ENCODE measurements at places on chromosomes 12 and 14. TPM values are rescaled to one million over a fixed set of nuclear protein-coding genes. Genes with fewer than 3 reads are reported as not detected.
A peak's percentile ranks its signal among the peaks of the same experiment; 100 is the strongest.

DNA sequence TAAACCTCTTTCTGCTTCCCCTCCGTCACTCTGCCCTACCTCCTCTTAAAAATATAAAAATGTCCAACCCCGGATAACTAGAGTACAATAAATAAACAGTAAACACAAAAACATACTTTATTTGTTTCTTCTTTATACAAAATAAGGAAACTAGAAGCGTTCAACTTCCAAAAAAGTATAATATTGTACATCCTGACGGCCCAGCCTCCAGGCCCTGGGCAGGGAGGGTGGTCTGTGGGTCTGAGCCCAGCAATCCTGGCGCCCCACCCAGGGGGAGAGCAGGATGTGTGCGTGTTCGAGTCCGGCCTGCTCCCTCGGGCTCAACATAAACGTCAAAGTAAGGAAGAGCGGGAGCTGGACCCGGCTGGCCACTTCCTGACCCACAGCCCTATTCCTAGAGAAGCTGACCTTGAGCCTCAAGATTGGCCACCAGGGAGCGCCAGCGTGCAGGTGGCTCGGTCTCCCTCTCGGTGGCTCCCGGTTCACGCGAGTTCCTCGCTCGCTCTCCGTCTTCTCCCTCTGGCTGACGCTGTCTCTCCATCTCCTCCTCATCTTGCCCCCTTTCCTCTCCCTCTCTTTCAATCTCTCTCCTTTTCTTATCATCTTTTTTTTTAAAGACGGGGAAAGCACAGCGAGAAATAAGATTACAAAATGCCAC lies 9.4 kb downstream of the LHX5 start:
- DNase-seq, result peak; percentile 83
- H3K27ac ChIP-seq, result no peak overlapping the region
- H3K27me3 ChIP-seq, result peaks cover 21% of the 10 kb centered on the region
- H3K4me1 ChIP-seq, result peaks cover 22% of the 10 kb centered on the region

GRCh38 chr12:84506282-84506681 lies 406.3 kb downstream of the SLC6A15 start:
- no peaks in the 10 kb centered on the region for H3K36me3 ChIP-seq
- H3K27ac ChIP-seq, result no peak overlapping the region
- no peaks in the 10 kb centered on the region for H3K27me3 ChIP-seq
- no peak for DNase-seq
- H3K4me1 ChIP-seq, result no peaks in the 10 kb centered on the region

DNA sequence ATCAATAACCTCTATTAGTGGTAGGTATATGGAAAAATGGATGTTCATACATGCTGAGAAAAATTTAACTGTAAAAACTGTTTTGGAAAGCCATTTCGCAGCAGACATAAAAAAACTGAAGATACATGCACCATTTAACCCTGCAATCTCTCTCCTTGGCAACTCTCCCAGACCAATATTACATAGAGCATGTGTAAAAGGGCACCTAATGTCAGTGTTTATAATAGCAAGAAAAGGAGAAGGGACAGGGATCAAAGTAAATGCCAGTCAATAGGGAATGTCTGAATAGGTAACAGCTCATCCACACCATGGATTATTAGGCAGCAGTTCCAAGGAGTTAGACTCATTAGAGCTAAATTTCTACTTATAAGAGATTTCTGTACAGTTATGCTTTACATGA lies 77.2 kb downstream of the BTG1 start:
- H3K27ac ChIP-seq, result no peak overlapping the region
- no peak overlapping the region for H3K4me3 ChIP-seq
- H3K36me3 ChIP-seq, result no peaks in the 10 kb centered on the region
- H3K4me1 ChIP-seq, result peaks cover 44% of the 10 kb centered on the region

GRCh38 chr14:87073880-87074570 lies 919.0 kb downstream of the GALC start:
- no peaks in the 10 kb centered on the region for H3K36me3 ChIP-seq
- H3K27me3 ChIP-seq, result no peaks in the 10 kb centered on the region
- H3K4me3 ChIP-seq, result no peak overlapping the region
- H3K27ac ChIP-seq, result no peak overlapping the region

DNA sequence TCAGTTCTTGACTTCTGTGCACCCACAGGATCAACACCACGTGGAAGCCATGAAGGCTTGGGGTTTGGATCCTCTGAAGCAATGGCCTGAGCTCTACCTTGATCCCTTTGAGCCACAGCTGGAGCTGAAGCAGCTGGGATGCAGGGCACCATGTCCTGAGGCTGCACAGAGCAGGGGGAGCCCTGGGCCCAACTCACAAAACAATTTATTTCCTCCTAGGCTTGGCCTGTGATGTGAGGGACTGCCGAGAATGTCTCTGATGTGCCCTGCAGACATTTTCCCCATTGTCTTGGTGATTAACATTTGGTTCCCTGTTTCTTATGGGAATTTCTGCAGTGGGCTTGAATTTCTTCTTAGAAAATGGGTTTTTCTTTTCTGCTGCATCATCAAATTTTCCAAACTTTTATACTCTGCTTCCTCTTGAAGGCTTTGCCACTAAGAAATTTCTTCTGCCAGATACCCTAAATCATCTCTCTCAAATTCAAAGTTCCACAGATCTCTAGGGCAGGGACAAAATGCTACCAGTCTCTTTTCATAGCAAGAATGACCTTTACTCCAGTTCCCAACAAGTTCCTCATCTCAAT lies 288.2 kb downstream of the CCDC59 start:
- no peak overlapping the region for H3K27ac ChIP-seq
- no peaks in the 10 kb centered on the region for H3K27me3 ChIP-seq
- H3K36me3 ChIP-seq, result no peaks in the 10 kb centered on the region

GRCh38 chr14:53470351-53471043 lies 317.4 kb upstream of the DDHD1 start:
- no peaks in the 10 kb centered on the region for H3K4me1 ChIP-seq
- H3K36me3 ChIP-seq, result no peaks in the 10 kb centered on the region
- H3K27me3 ChIP-seq, result no peaks in the 10 kb centered on the region
- no peak overlapping the region for H3K27ac ChIP-seq

DNA sequence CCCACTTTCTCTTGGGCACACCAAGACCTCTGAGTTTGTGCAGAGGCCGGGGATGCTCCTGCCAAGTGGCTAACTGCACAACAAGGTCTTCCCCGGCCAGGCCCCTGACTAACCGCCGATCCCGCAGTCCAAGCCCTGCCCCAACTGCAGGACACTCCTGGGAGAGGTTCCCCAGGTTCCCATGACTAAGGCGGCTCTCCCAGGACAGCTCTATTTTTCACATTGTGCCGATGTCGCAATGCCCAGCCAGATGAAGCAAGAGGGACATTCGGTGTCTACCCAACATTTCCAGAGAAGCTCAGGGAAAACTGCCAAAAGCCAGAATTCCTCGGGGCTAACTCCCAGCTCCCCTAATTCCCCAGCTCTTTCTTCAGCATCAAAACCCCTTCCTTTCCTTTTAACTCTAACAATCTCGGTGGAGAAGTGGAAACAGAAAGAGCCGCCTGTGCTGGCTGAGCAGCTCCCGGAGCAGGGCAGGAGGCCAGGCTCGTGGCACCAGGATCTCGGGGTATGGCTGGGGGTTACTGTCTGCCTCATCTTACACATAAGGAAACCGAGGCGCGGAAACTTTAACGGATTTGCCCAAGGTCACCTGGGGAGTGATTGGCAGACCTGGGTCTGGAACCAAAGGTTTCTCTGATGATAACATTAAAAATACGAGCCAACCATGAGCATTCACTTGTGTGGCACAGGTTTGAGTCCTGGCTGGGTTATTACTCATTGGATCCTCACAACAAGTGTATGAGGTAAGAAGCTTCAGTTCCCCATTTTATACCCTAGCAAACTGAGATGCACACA lies 318.2 kb downstream of the BCL11B start:
- no peak overlapping the region for H3K27ac ChIP-seq
- DNase-seq, result peak; percentile 38
- no peak overlapping the region for H3K4me3 ChIP-seq

DNA sequence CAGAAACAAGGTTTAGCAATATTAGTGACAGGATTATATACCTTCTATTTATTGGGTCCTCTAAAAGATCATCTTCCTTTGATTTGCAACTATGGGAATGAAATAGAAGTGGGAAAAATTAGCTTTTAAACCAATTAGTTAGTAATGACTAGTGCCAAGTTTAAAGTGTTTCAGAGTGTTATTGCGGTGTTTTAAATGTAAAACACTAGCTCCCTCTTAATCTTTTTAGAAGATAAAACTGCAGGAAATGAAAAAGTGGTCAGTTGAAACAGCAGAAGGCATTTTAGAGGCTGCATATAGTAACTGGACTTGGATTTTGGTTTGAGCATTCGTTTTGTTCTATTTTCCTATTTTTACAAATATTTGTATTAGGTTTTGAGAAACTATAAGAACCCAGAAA lies 286.2 kb downstream of the RAD51B start:
- H3K27me3 ChIP-seq, result no peaks in the 10 kb centered on the region
- H3K4me3 ChIP-seq, result no peak overlapping the region
- DNase-seq, result no peak
- no peaks in the 10 kb centered on the region for H3K36me3 ChIP-seq
- no peak overlapping the region for H3K27ac ChIP-seq
- no peaks in the 10 kb centered on the region for H3K4me1 ChIP-seq

- no peak for DNase-seq
- peaks cover 17% of the 10 kb centered on the region for H3K36me3 ChIP-seq
- H3K4me3 ChIP-seq, result no peak overlapping the region
- H3K27ac ChIP-seq, result no peak overlapping the region
- H3K4me1 ChIP-seq, result no peaks in the 10 kb centered on the region
- no peaks in the 10 kb centered on the region for H3K27me3 ChIP-seq
Observed at GRCh38 chr12:68884251-68884650, 48.7 kb downstream of the CPM start.

DNA sequence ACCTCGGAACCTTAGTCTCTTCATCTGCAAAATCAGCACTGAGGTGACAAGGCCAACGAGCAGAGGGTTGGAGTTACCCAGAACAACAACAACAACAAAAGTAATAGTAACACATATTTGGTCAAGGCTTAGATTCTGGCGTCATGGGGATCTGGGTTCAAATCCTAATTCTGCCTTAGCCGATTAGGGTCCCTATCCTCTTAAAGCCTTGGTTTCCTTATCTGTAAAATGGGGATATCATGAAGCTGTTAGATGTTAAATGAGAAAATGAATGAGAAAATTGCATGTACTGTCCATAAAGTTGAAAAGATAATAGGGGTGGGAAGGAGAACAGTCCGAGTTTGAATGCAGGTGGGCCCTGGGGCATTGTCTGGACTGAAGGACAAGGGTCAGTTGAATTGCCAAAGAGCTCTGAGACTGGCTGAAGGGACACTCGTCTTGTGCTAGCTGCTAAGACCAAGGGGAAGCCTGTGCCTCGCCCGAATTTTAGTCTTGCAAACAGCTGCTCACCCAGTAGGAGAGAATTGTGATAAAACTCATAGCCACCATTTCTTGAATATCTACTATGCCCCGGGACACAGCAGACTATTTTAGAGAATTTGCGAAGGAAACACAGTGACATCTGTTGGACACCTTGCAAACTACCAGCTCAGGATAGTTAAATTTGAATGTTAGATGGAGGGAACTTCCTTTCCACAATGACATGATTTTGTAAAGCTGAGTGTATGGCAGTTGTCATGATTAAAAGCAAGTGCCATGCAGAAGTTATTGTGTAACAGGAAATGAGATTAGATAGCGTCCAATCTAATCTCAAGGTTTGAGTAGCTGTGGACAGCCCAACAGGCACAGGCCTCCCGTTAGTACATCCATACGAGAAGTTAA lies 6.8 kb upstream of the HNF1A start:
- peaks cover 3% of the 10 kb centered on the region for H3K36me3 ChIP-seq
- H3K27me3 ChIP-seq, result no peaks in the 10 kb centered on the region
- H3K4me1 ChIP-seq, result peaks cover 51% of the 10 kb centered on the region
- H3K27ac ChIP-seq, result no peak overlapping the region

DNA sequence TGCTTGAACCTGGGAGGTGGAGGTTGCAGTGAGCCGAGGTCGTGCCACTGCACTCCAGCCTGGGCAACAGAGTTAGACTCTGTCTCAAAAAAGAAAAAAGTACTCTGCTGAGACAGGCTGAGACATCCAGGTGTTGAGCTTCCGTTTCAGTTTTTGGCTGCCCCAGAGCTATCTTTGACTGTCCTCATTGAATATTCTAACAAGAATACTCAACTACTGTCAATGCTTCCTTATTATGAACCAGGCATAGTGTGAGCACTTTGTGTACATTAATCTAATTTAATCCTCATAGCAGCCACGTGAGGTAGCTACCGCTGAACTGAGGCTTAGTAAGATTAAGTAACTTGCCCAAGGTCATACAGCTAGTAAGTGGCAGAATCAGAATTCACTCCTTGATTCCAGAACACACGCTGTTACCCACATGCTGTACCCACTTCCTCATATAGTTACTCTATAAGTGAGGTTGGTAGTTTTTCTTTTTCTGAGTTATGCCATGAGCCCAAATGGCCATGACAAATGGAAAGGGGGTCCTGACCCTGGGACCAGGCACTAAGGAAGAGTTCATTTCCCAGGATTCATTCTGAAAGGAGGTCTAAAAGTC lies 11.3 kb downstream of the ALDH1L2 start:
- no peaks in the 10 kb centered on the region for H3K27me3 ChIP-seq
- H3K27ac ChIP-seq, result no peak overlapping the region
- DNase-seq, result no peak

Gene PIWIL1
- not detected for total RNA-seq

Gene SMOC1
- total RNA-seq, result 21.9 TPM

Gene PTPN6
- 41.0 TPM for total RNA-seq

Gene CEBPE
- total RNA-seq, result 0.08 TPM

Gene MANSC4
- not detected for total RNA-seq

Gene REC8
- 3.8 TPM for total RNA-seq
